Stimulated activated CD8-positive, alpha-beta memory T cell treated with anti-CD3 and anti-CD28 coated beads, Interleukin-15, amount 100 ng/mL, for 4 hours (primary cell): ENCODE measurements at places on chromosomes 3 and 15.

- peak; percentile 43 for DNase-seq
Measured at GRCh38 chr3:186772701-186773417, 10.5 kb upstream of the EIF4A2 start.

DNA sequence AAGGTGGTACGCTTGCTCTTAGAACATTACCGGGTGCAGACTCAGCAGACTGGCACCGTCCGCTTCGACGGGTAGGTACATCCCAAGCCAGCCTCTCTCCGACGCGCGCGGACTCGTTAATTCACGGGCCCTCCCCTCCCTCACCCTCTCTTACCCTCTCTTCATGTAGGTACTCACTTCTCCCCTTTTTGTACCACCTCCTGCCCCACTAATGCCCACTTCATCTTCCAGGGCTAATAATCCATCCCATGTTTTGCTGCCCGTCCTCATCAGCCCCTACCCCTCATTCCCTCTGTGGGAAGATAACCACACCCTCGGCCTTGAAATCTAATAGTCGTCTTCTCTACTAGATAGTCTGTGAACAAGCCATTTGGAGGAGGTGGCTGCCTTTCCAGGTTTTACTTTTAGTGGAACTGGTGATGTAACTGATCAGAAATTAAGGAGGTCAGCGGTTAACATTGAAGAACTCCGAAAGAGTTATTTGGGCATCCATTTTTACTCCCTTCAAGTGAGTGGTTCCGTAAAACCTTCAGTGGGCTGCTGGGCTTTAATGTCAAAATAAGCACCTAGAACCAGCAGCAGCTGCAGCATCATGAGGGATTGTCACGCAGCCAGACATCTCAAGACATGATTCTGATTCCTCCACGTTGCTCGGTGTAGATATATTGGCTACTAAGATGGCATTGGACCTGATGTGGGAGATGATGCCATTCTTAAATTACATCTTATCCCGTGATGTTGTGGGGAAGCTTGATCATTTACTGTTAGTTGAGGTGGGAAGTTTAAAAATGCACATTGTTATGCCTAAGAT, 1.3 kb downstream of the FEM1B start:
- no peak for DNase-seq

DNA sequence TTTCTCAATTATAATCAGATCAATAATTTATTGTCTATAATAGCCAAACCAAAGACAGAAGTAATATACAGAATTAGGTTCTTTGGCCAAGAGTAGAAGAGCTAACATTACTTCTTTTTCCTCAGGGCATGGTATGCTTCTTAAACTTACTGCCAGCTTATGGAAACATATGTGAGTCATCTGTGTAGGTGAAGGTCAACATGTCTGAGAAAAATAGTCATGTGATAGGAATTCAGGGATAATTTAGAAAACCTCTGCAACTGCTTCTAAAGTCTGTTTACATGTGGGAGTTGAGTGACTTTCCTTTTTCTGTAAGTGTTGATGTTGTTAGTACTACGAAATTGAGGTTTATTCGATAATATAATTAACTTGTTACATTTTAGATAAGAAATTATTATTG, 19.2 kb upstream of the MAP6D1 start:
- no peak for DNase-seq

DNA sequence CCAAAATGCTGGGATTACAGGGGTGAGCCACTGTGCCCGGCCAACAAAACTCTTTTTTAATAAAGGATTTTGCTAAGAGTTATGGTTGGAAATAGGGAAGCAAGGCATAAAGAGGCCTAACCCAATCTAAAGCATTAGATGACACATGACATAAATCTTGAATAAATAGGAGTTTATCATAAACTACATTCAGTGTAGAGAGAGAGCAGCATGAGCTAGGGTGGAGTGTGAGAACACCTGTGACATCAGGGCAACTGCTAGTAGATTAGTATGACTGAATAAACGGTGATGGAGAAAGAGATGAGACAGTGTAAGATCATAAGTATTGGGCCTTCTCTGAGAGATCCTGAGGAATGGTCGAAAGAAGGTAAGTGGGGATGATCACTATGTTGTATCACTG, 63.7 kb downstream of the DPPA2 start:
- DNase-seq, result no peak

GRCh38 chr3:123755501-123755900, 128.6 kb downstream of the MYLK start:
- DNase-seq, result no peak

GRCh38 chr3:132623646-132624045, 26.6 kb downstream of the ACKR4 start:
- no peak for DNase-seq

DNA sequence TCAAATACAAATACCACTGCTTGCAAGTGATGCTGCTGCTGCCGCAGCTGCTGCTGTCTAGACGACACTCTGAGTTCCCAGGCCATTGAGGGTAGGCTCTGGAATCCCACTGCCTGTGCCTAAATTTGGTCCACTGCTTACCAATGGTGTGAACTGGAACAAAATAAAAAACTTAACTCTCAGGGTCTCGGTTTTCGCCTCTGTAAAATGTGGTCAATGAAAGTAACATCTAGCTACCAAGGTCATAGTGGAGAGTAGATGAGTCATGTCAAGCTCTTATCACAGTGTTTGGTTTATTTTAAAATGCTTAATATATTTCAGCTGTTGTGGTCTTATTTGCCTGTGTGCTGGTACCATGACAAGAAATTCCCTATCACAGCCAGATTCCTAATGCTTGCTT, 299.3 kb downstream of the CLSTN2 start:
- DNase-seq, result no peak

DNA sequence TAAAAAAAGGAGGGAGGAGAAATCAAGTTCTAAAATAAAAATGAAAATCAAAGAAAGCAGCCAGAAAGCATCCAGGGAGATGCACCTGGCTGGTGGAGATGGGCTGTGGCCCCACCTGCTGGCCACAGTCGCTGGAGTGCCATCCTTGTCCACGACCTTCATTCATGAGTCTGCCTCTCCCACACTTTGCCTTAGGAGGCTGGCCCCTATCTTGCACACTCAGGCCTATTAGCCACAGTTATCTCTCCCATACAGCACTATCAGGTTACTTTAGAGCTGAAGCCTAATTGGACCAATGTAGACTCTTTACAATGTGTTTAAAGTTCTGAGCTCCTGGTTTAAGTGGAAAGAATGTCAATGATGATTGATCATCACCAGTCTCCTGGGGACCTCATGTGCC, 392.0 kb upstream of the RORA start:
- DNase-seq, result no peak

- no peak for DNase-seq
Measured at GRCh38 chr3:63565220-63565619, 87.3 kb upstream of the SNTN start.

DNA sequence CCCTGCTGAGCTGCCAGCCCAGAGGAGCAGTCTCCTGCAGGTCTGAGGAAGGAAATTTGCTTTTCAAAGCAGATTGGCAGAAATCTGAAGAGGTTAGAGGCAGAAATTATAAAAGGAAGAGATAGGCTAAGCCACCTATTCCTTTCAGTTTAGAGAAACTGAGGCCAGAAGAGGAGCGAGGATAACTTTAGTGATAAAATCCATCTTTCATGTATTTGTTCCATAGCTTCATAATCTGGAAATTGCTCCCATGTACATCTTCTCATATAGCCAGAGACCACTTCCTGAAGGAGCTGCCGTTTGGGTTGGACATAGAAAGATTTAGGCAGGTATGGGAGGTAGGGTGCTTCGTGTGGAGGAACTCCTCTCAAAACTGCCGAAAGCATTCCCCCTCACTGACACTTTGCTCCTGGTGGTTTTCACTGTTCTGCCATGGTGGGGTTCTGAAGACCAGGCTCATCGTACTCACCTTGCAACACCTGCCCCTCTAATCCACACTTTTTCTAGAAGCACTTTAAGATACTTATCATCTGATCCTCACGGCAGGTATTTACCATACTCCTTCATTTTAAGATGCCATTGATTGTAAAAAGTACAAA, 670 bp upstream of the ACAP2 start:
- DNase-seq, result no peak

- no peak for DNase-seq
Measured at GRCh38 chr3:2727610-2728318, 382.4 kb downstream of the IL5RA start.
